Liver (tissue), 10 donors: ENCODE measurements at places on chromosomes 2 and 18.

DNA sequence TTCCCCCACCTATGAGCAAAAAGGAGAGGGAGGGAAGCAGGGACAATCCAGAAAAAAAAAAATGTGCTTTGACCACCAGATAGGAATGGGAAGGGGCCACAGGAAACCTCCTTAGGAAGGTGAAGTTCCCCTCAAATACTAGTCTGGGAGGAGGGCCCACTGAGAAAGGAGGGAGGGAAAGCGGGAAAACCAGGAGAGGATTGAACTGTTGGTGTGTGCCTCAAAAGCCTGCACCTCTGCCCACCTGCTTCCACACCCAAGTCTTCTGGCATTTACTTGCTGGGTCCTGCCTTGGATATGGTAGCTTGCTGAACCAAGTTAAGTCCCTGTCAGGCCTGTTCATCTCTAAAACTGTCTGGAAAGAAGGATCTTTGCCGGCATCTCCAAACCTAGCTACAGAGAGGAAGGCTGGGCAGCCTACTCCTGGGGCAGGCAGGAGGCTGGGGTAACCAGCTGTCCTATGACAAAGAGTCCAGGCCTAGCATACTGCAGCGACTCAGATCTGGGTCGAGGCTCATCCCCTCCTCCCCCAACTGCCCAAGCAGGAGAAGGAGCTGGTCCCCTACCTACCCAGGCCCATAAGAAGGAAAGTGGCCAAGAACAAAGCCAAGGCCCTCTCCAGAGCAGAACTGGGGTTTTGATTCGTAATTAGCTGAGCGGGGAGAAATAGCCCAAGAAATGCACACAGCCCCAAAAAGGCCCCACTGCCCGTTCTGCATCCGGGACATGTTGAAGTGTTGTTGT is 3.0 kb downstream of the EN1 start:
- no peak for DNase-seq

DNA sequence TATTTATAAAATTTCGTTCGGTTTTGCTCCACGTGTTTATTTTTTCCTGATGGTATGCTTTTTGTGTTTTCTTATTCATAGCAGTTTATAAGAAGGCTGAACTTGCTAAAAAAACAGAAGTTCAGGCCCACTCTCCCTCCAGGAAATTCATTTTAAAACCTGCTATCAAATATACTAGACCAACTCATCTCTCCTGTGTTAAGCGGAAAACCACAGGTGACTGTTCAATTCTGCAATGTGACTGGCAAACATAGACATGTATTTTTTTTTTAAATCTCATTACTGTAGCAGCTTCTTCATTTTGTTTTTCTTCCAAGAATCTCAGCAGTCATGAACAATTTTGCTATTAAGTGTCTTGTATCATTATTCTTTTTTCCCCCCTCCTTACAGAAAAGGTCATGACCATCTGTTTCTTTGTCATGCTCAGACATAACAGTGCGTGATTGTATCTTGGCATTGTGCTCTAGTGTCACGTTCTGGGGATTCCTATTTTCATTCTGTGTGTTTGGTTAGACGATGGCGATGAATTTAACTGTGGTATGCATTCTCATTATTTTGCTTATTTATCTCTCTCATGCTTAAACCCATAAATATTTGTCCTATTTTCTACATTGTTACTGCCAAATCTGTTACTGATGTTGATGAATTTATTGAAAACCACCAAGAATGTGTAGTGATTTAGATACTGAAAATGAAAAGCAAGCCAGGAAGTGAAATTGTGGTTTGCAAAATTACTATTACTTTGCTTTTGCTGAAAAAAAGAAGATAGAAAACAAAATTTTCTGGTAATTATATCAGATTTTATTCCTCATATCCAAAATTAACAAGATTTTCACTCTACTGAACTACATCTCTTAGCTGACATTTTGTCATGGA is 74.6 kb upstream of the UNC80 start:
- DNase-seq, result no peak

DNA sequence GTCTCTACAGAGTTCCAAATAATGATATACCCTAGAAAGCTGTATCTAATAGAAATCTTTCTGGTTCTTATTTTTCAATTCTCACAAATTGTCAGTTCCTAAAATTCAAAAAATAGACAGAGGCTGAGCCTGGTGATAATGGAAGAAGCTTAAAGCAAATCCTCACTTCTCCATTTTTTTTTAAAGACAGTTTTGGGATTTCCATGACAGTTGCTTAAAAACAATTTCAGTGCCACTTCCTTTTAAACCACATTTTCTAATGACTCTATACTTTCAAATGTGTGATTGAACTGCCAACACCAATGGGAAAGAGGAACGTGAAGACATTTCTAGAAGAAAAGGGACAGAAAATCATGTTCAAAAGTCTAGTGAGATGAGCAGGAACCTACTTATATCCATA is 4.0 kb downstream of the GKN2 start:
- DNase-seq, result no peak

DNA sequence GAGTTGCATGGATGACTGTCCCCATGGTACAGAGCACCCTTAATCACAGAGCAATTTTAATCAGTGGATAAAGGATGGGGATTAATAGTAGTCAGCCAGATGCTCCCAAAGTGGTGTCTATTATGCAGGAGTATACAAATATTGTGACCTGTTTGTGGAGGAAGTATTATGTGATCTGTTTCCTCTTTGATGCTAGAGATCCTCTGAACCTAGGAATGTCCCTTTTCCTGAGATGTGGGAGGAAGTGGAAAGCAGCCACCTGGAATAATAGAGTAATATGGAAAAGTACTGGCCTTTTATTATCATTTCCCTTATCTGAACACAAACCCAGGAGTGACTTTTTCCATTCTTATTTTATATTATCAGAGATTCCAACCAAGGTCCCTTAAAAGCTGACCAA is 94.2 kb upstream of the EFEMP1 start:
- DNase-seq, result no peak

DNA sequence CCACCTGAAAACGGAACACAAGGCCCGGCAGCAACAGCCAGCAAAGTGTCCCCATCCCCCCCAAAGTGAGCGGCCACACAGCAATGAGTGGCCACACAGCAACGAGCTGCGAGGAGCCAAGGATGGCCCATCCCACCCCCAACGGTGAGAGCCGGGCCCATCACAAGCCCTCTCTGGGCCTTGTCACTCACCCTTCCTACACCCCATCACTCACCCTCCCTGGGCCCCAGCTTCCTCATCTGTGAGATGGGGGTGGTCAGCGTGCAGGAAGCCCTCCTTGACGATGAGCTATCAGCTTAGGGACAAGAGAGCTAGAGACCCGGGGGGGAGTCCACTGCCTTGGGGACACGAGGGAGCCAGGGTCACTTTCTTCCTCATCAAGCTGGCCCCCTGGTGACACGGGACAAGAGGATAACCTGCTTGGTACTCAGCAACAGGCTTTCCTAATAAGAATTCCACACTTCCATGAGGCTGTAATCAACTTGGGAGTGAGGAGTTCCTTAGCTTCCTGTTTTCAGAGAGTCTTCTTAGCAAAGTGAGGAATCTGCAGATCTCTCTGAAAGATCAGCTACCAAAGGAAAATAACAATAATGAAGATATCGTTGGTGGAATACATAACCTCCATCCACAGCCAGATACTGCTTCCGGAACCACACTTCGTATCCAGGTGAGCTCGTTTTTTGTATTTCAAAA is 92.8 kb downstream of the HDAC4 start:
- DNase-seq, result no peak
